ENCODE measurements at places on chromosomes 5 and 9.
A peak's percentile ranks its signal among the peaks of the same experiment; 100 is the strongest.

GRCh38 chr5:128083811-128084227 lies 253 bp downstream of the SLC12A2 start:
- peak; percentile 4 for DNase-seq

GRCh38 chr5:115702025-115702424 lies 76.2 kb upstream of the TMED7 start:
- DNase-seq, result no peak

- no peak for DNase-seq
Observed at GRCh38 chr5:125595095-125595494, 828.1 kb upstream of the GRAMD2B start.

GRCh38 chr5:4532705-4533080 lies 607.4 kb upstream of the ADAMTS16 start:
- DNase-seq, result no peak

- DNase-seq, result no peak
Observed at GRCh38 chr5:135312255-135312935, 86.6 kb downstream of the MACROH2A1 start.

Data from OCI-M1 (cell line).